NCI-H2029 treated with DMSO at 0.1 percent for 48 hours (cell line): ENCODE measurements at places on chromosomes 11 and 22.

- no peak for DNase-seq
These were observed 130.4 kb downstream of the HIPK3 start for GRCh38 chr11:33387581-33387980.

DNA sequence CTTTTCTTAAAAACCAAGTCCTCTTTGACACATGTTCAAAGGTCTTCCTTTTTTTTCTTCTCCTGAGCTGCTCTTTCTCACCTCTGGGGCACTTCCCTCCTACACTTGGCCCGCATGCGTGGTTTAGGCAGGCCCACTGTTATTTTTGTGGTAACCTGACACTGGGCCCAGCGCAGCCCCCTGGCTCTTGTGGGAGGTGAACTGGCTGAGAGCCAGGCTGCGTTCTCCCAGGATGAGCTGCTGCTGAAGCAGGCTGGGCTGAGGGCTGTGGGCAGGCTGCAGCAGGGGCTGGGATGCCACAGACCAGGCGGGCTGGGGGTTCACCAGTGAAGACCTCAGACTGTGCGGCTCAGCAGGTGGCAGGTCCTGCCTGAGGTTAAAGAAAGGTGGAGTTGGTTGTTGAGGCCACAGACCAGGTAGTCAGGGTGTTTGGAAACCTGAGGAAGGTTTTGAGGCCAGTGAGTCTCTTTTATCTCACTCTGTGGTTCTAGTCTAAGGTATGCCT, 72.4 kb downstream of the TEAD1 start:
- DNase-seq: peak; percentile 92

DNA sequence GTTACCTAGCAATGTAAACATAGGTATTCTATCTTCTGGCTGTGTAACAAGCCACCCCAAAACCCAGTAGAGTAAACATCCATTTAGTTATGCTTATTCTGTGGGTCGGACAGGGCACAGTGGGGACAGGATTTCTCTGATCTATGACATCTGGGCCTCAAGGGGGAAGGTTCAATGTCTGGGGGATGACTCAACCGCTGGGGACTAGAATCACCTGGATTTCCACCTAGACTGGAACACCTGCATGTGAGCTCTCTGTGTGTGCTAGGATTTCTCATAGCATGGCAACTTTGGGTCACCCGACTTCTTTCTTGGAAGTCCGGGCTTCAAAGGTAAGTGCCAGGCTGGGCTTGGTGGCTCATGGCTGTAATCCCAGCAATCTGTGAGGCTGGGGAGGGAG, 36.5 kb upstream of the MICAL2 start:
- no peak for DNase-seq

DNA sequence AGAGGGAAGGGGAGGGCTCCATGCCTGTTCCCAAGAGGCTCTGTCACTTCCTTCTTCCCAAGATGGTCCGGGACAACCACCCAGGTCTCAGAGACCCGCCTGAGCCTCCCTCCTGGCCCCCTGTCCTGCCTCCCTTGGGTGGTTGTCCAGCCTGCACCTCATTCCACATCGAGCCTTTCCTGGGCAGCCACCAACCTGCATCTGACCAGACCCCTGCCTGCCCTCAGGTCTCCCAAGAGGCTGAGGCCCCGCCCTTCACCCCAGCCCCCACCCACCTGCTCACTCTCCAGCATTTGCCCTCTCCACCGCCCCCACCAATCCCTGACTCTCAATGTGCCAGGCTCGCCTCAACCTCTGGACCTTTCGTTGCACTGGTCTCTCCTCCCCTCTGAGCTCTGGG, 97.5 kb upstream of the LMO1 start:
- DNase-seq: no peak

GRCh38 chr11:83037877-83038276, 33.8 kb downstream of the RAB30 start:
- DNase-seq: no peak

- no peak for DNase-seq
These were observed 428.3 kb upstream of the RAG2 start for GRCh38 chr11:37026326-37026725.

DNA sequence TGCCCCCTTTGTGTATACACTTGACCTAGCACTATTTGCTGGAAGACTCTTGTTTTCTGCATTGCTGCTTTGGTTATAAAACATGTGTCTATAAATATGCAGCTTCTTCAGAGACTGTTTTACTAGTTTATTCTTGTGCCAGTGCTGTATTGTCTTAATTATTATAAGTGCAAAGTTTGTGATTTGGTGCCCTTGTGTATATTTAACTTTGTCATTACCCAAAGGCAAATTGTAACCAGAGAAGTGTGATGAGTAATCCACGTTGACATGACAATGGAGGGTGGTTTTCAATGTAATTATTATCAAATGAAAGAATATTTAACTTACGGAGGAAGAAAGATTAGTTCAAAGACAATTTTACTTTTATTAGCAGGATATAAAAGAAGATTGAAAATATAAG, 75.0 kb upstream of the PRODH start:
- DNase-seq: no peak

- no peak for DNase-seq
These were observed 141.0 kb downstream of the SOX6 start for GRCh38 chr11:16215352-16215751.

DNA sequence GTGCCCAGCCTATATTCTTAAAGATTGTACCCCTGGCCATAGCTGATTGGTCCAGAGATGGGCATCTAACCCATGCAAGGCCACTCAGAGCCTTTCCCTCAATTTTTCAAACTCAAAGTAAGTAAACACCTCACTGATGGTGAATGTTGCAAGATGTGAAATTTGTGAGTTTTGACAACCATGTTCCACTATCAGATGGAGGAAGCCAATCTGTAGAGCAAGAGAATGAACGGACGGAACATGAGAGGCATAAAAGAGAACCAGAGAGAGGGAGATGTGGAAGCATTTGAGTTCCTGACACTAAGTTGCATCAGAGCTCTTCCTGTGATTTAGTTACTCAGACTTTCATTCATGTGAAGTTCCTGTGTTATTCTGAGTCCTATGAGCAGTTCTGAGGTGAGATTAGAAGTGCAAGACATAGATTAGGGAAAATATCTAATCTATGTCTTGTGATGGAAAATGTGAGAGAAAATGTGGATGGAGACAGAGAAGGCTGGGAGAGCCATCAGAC, 73.3 kb downstream of the PRSS23 start:
- DNase-seq: no peak

- DNase-seq: no peak
These were observed 62.4 kb downstream of the TMPRSS5 start for GRCh38 chr11:113643701-113644100.

DNA sequence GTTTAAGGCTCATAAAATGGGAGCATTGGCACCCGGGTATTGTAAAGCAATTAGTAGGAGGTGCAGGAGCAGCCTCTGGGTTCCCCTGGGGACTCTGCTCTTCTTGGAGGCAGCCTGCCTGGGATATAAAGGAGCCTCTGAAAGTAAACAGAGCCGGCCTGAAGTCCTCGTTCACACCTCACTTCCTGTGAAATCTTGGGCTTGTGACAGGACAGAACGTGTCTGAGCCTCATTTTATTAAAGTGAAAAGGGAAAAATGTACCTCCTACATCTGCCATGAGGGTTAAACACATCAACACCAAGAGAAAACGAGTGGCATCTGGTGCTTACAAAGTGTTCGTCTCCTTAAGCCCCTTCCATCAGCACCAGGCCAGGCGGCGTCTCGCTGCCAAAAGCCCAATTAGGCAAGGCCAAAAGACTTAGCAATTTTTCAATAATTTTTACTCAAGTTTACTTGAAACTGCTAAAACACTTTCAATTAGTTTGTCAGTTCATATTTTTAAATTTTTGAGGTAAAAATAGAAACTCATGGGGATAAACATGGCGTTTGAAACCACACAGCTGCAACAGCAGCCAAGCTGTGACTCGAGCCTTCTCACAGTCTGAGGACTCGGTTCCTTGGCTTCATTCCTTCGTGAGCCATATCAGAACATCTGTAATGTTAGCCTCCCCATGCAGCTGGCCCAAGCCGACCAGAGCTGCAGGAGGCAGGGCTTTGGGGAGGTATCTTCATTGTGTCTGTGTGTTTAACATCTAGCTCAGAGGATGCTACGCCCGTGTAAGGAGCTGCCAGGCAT, 33.6 kb downstream of the MAP6 start:
- peak; percentile 38 for DNase-seq

- no peak for DNase-seq
These were observed 982 bp upstream of the SHANK3 start for GRCh38 chr22:50671641-50672040.

- DNase-seq: no peak
These were observed 1.9 kb downstream of the FDX1 start for GRCh38 chr11:110431674-110432073.

- DNase-seq: no peak
These were observed 194.5 kb downstream of the SNX19 start for GRCh38 chr11:130721736-130722135.

GRCh38 chr11:8679006-8679405, 3.5 kb downstream of the TRIM66 start:
- no peak for DNase-seq

DNA sequence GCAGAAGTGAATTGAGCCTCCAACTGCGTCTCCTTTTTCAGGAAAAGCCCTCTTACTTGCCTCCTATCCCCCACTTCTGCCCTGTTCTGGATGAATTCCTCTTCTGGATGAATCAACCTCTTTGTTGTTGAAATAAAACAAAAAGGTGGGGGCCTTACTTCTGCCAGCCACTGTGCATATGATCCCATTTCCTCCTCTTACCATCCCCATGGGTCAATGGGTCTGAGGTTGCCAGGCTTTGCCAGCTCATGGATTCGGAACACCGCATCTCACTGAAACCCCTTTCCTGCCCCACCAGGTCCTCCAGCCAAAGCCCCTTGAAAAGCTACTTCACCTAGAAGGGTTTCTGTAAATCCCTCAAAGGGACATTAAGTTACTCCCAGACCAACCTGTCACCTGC, 3.7 kb upstream of the CHST1 start:
- peak; percentile 55 for DNase-seq

DNA sequence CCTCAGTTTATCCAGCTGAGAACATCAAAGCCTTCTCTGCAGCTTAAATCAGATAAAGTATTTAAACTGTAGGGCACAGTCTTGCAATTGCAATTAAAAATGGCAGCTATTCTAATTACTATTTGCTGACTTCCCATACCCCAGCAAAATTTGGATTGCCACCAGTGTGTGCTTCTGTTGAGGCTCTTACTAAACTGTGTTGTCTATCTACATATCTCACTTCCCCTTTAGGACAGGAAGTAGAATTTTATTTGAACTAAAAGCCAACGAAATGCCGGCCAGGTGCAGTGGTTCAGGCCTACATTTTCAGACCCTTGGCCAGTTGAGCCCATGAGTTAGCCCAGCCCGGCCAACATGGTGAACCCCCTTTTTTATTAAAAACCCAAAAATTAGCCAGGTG, 7.1 kb downstream of the SAA4 start:
- no peak for DNase-seq

- DNase-seq: no peak
These were observed 24.3 kb upstream of the GAB2 start for GRCh38 chr11:78441956-78442355.

GRCh38 chr11:32421992-32422391, 13.3 kb downstream of the WT1 start:
- DNase-seq: no peak

GRCh38 chr11:12413141-12414052, 36.0 kb downstream of the PARVA start:
- DNase-seq: no peak

- DNase-seq: no peak
These were observed 49.3 kb downstream of the WT1 start for GRCh38 chr11:32385998-32386397.

- DNase-seq: no peak
These were observed 15.2 kb downstream of the GLB1L2 start for GRCh38 chr11:134346976-134347350.

DNA sequence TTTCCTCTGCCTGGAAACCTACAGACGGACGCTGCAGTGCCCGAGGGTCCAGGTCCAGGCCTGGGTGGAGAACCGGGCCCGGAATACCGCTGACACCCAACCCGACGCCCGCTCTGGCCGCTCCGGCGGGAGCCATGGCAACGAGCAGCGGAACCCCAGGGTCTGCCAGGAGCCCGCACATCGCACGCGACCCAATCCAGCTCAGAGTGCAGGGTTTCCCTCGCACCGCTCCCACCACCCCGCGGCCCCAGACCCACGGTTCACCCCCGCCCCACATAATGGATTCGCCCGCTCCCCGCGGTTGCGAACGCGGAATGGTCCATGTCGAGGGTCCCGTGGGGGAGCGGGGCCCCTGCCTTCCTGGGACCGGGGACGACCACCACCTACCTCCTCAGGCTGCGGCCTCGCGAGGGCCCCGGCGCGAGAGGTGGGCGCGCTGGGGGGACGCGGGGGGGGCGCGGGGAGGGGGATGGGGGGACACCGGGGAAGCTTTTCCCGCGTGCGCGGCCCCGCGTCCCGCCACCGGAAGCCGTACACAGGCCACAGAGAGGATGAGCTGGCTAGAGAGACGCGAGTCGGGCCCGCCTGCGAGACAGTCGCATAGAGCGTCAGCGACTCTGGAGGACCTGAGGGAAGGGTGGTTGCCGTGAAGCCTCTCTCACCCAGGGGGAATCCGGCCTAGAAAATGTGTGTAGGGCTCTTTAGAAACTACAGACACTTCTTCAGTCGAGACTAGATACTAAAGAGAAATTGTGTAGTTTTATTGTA, at the start of gene SSRP1:
Gene SSRP1 (minus strand): TSS at position 550 of the 768 bp plus-strand sequence. CDS start 771 bp downstream, outside the sequence.
- DNase-seq: peak; percentile 32

- no peak for DNase-seq
These were observed 43.3 kb downstream of the USP35 start for GRCh38 chr11:78231962-78232501.

DNA sequence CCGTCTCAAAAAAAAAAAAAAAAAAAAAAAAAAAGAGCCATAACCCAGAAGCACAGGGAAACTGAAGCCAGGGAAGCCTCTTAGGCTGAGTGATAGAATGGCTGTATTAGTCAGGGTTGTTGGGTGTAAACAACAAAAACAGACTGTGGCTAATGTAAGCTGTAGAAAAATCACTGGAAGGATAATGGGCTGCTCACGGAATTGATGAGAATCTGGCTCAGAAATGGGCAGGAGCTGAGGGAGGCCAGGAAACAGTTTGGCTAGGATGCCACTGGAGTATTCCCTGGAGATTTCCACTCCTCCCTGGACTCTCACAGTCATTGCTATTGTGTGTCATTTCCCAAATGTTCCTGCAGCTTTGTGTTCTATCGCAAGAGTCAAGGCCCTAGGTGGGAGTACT, 22.4 kb downstream of the SLC22A6 start:
- DNase-seq: no peak

GRCh38 chr22:40213478-40213877, 35.8 kb downstream of the TNRC6B start:
- DNase-seq: no peak
